ENCODE measurements at places on chromosomes 6 and 20.

DNA sequence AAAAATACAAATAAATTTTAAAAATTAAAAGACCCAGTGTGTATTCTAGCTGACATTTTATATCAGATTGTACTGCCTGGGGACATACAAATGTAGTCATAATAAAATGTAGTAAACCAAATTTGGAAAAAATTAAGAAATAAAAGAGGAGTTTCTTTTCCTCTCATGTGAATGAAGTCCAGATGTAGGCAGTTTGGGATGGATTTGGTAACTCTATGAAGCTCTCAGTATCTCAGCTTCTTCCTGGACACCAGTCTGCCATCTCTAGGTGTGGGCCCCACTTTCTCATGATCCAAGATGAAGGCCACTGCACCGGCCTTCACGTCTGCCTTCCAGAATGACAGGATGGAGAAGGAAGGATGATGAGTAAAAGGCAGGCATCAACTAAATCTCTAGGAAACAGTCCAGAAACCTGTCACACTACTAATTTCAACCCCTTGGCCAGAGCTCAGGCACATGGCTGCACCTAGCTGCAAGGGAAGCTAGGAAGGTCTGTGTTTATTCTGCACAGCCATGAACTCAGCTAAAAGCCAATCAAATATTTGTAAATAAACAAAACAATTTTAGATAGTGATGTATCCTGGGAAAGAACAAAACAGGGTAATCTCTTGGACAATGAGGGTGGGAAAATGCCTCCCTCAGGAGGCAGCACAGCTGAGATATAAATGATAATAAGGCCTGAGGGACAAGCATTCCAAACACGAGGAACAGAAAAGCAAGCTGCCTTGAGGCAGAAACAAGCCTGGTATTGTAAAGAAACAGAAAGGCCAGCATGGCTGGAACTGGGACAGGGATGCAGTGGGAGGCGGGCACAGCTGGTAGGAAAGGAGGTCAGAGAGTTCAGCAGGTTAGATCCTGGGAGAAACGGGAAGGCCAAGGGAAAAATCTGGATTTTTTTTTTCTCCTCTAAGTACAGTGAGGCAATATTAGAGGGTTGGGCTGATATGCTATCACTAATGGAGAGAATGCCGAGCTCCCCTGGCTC, 88.5 kb upstream of the PTPN1 start:
- DNase-seq, result no peak

- DNase-seq, result no peak
Measured at GRCh38 chr6:38172739-38173410, 353.3 kb downstream of the ZFAND3 start.

DNA sequence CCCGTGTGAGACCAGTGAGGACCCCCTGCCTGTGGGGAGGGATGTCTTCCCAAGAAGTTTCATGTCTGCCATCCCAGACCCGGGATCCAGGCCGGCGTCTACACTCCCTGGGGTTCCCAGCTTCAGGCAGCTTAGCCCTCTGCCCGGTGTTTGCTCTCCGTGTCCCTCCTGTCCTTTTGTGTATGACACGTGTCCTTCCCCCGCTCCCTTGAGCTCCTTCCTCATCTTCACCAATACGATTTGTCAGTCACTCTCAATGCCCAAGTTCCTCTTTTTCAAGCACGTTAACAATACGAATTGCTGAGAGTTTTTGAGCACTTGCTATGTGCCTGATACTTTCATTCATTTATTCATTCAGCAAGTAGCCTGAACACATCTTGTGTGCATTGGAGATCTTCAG, 115.6 kb upstream of the PTPN1 start:
- no peak for DNase-seq

- DNase-seq, result peak; percentile 62
Measured at GRCh38 chr6:11067348-11067747, 23.2 kb upstream of the ELOVL2 start.

GRCh38 chr20:11436113-11436905, 481.4 kb upstream of the BTBD3 start:
- no peak for DNase-seq

GRCh38 chr20:44584162-44584561, 1.8 kb downstream of the PKIG start:
- DNase-seq, result no peak

DNA sequence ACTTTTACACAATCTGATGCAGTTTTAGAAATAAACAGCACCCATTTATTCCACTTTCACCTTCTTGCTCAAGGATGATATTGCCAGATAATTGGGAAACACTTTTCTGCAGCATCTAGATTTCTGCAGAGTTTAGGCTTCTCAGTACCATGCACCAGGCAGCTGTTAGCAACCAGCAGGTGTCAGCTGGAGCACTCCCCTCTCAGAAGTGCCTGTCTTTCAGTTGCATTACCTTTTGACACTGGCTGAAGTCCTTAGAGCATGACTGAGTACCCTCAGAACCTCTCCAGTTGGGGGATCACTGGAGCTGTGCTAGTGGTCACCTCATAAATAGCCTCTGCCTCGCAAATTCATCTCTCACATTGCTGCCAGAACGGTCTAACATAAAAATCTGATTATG, 91.2 kb downstream of the DNAH8 start:
- no peak for DNase-seq

GRCh38 chr20:32508775-32509119, 76.4 kb downstream of the NOL4L start:
- DNase-seq, result no peak

- no peak for DNase-seq
Measured at GRCh38 chr6:155340464-155341129, 26.3 kb upstream of the TFB1M start.

DNA sequence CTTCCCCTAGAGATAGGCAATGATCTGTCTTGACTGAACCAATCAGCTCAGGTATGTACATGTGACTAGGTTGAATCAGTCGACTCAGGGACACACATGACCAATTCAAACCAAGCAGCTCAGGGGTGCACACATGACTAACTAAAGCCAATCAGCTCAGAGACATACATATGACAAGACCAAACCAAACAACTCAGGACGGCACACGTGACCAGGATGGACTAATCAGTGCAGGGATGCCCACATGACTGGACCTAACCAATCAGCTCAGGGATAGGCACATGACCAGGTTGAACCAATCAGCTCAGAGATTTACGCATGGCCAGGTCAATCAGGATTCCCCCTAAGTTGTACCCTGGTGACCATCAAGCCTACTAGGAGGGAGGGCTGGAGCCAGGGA, 310.3 kb downstream of the CDH26 start:
- no peak for DNase-seq

DNA sequence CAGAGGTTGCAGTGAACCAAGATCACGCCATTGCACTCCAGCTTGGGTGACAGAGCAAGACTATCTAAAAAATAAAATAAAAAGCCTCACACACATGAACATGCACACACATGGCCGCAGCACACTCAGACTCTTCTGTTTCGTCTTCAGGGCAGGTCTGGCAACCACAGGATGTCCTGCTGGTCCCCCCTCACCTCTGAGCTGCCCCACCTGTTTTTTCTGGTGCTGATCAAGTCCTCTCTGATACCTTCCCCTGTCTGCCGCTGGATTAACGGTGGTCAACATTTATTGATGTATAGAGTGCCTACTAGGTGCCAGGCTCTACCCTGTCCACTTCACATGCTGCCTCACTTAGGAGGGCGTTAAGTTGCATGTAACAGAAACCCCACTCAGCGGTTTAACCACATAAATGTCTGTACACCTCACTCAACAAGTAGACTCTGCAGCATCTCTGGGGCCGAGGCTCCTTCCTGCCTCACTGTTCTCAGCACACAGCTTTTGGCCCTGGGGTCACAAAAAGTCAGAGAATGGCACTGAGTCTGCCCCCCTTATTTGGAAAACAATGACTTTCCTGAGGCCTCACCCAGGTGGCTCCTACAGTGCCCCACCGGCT, 4.5 kb upstream of the AP5S1 start:
- no peak for DNase-seq

- DNase-seq, result no peak
Measured at GRCh38 chr6:41438746-41439145, 103.3 kb downstream of the NCR2 start.

DNA sequence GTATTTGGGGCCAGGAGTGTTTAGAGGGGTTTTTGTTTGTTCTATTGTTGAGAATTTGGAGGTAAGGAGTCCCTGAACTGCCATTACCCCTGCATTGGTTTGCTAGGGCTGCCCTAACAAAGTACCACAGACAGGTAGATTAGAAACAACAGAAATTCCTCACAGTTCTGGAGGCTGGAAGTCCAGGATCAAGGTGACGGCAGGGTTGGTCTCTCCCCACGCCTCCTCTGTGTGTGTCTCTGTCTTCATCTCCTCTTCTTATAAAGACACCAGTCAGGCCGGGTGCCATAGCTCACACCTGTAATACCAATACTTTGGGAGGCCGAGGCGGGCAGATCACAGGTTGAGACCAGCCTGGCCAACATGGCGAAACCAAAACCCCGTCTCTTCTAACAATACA, 97.1 kb upstream of the FAM8A1 start:
- no peak for DNase-seq

DNA sequence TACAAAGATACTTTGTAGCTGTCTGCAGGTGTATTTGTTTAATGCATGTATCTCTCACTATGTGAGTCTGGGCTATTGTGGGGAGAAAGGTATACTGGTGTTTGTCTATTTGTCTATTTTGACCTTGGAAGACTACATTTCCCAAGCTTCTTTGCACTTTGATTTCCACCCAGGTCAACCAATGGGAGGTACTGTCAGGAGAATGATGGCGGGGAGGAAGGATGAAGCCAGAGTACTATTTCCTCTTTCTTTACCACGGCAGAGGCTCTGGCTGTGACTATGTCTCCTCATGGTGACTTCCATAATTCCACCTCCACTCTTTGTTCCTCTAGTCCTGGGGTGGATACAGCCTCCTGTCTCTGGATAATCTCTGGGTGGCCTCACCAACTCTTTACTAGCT, 23.1 kb downstream of the LBP start:
- DNase-seq, result no peak

DNA sequence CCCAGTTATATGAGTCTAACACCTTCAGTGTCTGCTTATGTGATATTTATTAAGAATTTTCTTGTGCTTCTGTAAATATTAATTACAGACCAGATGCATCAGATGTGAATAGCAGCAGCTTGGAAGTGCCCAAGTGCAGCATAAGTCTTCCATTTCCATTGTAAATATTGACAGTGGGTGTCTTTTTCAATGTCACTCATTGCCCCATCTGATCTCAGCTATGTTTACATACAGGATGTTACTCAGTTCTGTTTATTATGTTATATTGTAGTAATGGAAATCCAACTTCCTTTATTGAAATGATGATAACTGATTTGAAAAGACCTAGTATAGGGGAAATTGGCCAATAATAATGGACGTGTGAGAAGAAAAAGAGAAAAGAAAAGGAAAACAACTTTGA, 296.7 kb downstream of the SAMD5 start:
- peak; percentile 80 for DNase-seq

- DNase-seq, result no peak
Measured at GRCh38 chr6:2938004-2938631, 33.2 kb downstream of the SERPINB6 start.

DNA sequence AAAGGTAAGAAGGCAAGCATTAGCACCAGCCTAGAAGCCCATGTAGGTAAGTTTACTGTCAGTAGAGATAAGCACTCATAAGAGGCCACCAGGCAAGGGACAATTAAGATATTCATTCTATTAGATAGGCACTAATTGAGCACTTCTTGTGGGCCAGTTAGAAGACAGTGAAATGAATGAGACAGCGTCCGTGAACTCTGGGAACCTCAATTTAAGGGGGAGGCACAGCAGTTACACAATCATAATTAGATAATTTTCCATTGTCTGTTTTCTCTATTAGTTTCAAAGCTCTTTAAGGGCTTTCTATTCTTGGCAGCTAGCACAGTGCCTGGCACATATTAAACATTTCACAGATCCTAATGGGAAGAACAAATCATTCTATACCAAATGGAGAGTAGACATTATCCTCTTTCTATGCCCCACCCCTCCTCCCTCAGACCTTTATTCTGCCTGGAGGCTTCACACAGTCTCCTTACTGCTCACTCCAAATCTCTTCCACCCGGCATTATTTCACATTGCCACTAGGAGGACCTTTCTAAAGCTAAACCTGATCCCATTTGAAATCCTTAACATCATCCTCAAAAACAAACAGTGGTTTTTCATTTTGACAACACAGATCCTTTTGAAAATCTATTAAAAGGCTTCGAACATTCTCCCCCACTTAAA, 529.6 kb downstream of the ADGRB3 start:
- DNase-seq, result no peak

DNA sequence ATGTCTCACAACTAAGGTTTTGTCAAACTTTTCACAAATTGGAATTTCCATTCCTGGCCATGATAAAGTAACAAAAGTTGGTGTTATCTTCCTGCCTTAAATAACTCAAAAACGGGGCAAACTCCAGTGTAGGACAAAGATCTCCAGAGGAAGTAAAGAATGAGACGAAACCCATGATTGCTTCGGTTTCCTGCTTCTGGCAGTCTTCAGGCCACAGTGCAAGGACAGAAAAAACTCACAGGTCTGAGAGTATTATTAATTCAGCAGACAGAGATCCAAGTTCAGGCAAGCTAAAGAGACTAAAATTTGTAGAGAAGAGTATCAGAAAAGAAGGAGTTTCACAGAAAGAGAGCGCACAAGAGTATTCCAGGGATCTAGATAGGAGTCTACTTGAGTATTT, 64.8 kb upstream of the RCAN2 start:
- DNase-seq, result no peak

Data from NCI-H146 (cell line).